ENCODE measurements at places on chromosomes 3 and 15. TPM values are rescaled to one million over a fixed set of nuclear protein-coding genes. Genes with fewer than 3 reads are reported as not detected.

DNA sequence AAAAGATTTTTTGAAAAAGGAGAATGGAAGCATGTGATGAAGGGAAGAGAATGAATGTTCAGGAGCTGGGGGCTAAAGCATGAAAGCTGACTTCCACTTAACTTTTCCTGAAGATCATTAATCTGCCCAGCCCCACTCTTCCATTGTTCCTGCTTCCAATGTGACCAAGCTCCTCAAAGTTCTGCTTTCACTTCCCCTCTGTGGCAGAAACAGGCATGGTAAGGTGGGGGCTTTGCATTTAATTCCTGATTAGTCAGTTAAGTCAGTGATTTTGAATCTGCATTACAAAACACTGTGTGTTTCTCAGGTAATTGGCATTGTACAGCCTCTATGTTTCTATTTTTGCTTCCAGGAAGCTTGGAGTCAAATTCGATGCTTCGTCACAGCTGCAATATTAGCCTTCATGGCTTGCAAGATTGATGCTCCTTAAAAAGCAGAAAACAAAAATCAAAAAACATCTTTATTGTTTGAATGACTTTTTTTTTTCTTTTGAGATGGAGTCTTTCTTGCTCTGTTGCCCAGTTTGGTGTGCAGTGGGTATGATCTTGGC, 7.3 kb upstream of the TM6SF1 start:
- H3K36me3 ChIP-seq = no peaks in the 10 kb centered on the region
- DNase-seq = no peak
- no peaks in the 10 kb centered on the region for H3K27me3 ChIP-seq
- no peak overlapping the region for H3K27ac ChIP-seq

GRCh38 chr3:104887069-104887468, 479.6 kb upstream of the ALCAM start:
- no peaks in the 10 kb centered on the region for H3K4me1 ChIP-seq
- DNase-seq = no peak
- H3K36me3 ChIP-seq = no peaks in the 10 kb centered on the region

LRRK1 gene
- total RNA-seq = 34.0 TPM

DNA sequence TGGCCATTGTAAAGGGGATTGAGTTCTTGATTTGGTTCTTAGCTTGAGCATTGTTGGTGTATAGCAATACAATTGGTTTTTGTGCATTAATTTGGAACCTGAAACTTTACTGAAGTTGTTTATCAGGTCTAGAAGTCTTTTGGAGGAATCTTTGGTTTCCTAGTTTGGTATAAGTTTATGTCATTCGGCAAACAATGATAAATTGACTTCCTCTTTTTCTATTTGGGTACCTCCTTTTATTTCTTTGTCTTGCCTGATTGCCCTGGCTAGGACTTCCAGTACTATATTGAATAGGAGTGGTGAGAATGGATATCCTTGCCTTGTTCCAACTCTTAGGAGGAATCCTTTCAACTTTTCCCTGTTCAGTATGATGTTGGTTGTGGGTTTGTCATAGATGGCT, 32.1 kb downstream of the SPESP1 start:
- H3K36me3 ChIP-seq = no peaks in the 10 kb centered on the region
- no peaks in the 10 kb centered on the region for H3K27me3 ChIP-seq
- no peak overlapping the region for H3K4me3 ChIP-seq
- H3K4me1 ChIP-seq = no peaks in the 10 kb centered on the region
- H3K27ac ChIP-seq = no peak overlapping the region
- DNase-seq = no peak

GRCh38 chr3:30471066-30471465, 135.3 kb upstream of the TGFBR2 start:
- no peaks in the 10 kb centered on the region for H3K36me3 ChIP-seq
- H3K27ac ChIP-seq = no peak overlapping the region

VGLL3 gene
- total RNA-seq = 49.8 TPM

- H3K36me3 ChIP-seq = no peaks in the 10 kb centered on the region
- DNase-seq = no peak
- H3K4me3 ChIP-seq = no peak overlapping the region
- no peaks in the 10 kb centered on the region for H3K27me3 ChIP-seq
Observed at GRCh38 chr3:32226875-32227500, 11.5 kb upstream of the CMTM8 start.

PAQR5 gene
- total RNA-seq = 1.9 TPM

ALG1L2 gene
- total RNA-seq = not detected

DNA sequence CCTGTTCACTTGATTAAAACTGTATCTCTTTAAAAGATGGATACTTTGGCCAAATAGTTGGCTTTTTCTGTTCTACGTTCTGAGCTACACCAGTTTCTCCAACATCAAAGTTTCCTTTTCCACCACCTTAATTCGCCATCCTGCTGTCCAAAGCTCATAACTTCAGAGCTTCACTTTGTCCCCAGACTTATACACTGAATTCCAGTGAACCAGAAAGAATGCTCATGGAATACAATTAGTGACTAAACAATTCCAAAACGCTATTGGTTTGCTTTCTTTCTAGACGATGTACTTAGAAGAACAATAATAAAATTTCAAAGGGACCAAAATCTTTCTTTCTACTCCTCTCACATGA, 23.2 kb downstream of the GPR15 start:
- H3K27me3 ChIP-seq = no peaks in the 10 kb centered on the region
- no peak for DNase-seq
- H3K36me3 ChIP-seq = no peaks in the 10 kb centered on the region
- H3K27ac ChIP-seq = no peak overlapping the region
- no peak overlapping the region for H3K4me3 ChIP-seq

DNA sequence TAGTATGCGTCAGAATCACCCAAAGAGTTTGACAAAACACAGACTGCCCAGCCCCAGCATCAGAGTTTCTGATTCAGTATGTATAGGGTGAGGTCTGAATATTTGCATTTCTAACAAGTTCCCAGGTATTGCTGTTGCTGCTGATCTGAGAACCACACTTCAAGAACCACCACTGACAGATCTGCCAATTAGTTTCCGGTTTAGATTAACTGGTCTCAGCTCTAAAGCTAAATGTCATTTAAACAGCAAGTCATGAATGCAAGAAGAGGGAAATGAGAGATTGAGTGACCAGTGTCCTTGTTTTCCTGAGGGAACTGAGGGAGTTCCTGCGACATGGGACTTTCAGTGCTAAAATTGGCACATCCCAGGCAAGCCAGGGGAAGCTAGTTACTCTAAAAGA, 305.0 kb downstream of the ZNF385D start:
- H3K27me3 ChIP-seq = no peaks in the 10 kb centered on the region
- peaks cover 2% of the 10 kb centered on the region for H3K4me1 ChIP-seq
- no peak overlapping the region for H3K27ac ChIP-seq
- no peaks in the 10 kb centered on the region for H3K36me3 ChIP-seq

GRCh38 chr3:148307443-148307843, 390.3 kb upstream of the AGTR1 start:
- no peak overlapping the region for H3K27ac ChIP-seq
- no peaks in the 10 kb centered on the region for H3K4me1 ChIP-seq
- DNase-seq = no peak
- H3K4me3 ChIP-seq = no peak overlapping the region

CAMK2N2 gene
- 0.36 TPM for total RNA-seq

DNA sequence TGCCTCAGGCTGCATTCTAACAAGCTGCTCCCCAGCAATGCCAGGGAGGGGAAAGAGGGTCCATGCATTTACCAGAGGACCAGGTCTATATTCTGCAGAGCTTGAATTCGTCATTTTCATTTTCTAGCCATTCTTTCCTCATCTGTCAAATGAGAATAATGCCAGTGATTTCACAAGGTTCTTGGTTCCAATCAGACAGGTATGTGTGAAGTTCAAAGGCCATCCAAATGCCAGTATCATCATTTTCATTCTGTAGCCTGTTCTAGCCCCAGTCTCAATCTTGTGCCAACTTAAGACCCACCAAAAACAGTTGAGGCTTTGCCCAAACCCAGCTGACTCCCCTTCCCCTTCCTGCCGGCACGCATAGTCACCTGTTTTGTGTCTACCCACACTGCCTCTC, 112.7 kb downstream of the IQSEC1 start:
- H3K4me3 ChIP-seq = no peak overlapping the region
- H3K36me3 ChIP-seq = no peaks in the 10 kb centered on the region
- H3K4me1 ChIP-seq = peaks cover 3% of the 10 kb centered on the region
- H3K27me3 ChIP-seq = no peaks in the 10 kb centered on the region
- no peak for DNase-seq
- H3K27ac ChIP-seq = peak overlapping the region; percentile 18

CLDN18 gene
- not detected for total RNA-seq

DNA sequence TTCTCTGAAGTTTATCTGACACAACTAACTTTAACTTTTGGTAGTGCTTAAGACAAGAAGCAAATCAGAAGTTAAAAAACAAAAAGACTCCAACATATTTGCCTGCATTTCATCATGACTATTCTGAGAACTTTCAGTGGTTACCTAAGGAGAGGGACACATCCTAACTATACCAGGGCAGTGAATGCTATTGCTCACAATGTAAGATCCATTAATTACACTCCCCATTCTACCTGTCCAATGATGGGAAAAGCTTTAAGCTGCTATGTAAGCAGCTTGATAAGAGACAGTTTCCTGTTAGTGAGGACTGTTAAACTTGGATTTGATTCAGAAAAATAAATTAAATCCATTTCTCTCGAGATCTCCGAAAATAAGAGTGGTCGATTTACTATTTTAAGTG, 37.5 kb downstream of the SERPINI1 start:
- H3K4me3 ChIP-seq = no peak overlapping the region
- H3K36me3 ChIP-seq = no peaks in the 10 kb centered on the region
- H3K27ac ChIP-seq = no peak overlapping the region

GRCh38 chr3:106299300-106300098, 430.7 kb upstream of the CBLB start:
- H3K4me1 ChIP-seq = no peaks in the 10 kb centered on the region
- H3K27ac ChIP-seq = no peak overlapping the region
- no peak overlapping the region for H3K4me3 ChIP-seq
- H3K27me3 ChIP-seq = no peaks in the 10 kb centered on the region
- DNase-seq = no peak

DNA sequence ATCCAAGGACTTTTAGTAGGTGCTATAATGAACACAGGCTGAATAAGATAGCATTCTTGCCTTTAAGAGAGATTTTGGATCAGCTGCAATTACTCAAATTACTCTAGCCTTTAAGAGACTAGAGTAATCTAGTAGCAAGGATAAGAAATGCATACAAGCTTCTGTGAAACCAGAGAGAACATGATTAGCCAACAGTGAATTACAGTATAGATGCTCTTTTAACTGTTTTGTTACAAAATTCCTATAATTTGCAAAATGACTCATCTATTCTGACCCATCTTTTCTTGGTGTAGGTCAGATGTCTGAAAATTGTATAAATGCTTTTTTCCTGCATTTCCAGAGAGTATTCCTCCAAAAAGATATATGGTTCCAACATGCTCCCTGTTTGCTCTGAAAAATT, 66.9 kb downstream of the CEP63 start:
- H3K4me1 ChIP-seq = no peaks in the 10 kb centered on the region
- no peak overlapping the region for H3K27ac ChIP-seq
- no peaks in the 10 kb centered on the region for H3K27me3 ChIP-seq
- no peak overlapping the region for H3K4me3 ChIP-seq
- H3K36me3 ChIP-seq = peaks cover 7% of the 10 kb centered on the region
- no peak for DNase-seq

DNA sequence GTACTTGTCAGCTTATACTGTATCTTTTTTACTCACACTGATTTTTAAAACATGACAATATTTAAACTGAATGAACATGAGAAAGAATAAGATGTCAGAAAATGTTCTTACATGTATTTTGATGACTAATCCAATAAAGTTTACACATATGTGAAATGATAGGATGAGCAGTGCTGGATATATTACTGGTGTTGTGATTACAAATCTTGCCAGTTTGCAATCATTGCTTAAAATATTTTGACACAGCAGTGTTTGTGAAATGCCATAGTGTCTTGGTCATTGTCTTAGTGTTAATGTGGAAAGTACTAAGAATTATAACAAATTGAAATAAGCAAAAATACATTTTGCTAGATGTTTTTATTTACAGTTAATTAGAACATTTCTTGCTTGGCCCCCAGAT, 118.7 kb upstream of the MLF1 start:
- H3K27me3 ChIP-seq = no peaks in the 10 kb centered on the region
- H3K4me1 ChIP-seq = no peaks in the 10 kb centered on the region
- no peaks in the 10 kb centered on the region for H3K36me3 ChIP-seq
- no peak overlapping the region for H3K4me3 ChIP-seq

GRCh38 chr3:61771976-61772375, 210.6 kb downstream of the PTPRG start:
- H3K36me3 ChIP-seq = no peaks in the 10 kb centered on the region
- H3K4me1 ChIP-seq = peaks cover 5% of the 10 kb centered on the region
- H3K27ac ChIP-seq = no peak overlapping the region
- H3K27me3 ChIP-seq = no peaks in the 10 kb centered on the region

DNA sequence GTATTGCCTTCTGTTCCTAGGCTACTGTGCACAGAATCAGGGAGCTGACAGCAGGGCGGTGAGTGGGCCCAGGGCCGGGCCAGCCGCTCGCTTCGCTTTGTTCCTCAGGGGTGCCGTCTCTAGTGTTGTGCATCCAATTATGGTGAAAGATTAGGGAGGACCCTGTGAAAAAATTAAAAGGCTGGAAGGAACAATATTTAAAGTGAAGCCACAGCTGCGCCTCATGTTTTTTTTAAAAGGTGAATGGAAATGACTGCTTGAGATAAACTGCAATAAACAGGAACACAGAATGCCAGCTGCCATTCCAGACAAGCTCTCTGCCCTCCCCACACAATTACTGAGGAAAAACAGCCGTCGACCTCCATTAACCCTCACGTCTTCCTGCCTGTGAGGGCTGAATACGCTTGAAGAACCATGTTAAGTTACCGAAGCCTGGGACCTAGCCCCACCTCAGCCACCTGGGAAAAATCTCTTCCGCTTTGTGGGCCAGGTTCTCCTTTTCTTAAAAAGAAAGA, 132.0 kb upstream of the IL12A start:
- H3K27ac ChIP-seq = no peak overlapping the region
- H3K4me3 ChIP-seq = no peak overlapping the region
- H3K27me3 ChIP-seq = no peaks in the 10 kb centered on the region
- no peaks in the 10 kb centered on the region for H3K36me3 ChIP-seq

PAK6 gene
- total RNA-seq = 0.81 TPM

CPLX3 gene
- not detected for total RNA-seq

DNA sequence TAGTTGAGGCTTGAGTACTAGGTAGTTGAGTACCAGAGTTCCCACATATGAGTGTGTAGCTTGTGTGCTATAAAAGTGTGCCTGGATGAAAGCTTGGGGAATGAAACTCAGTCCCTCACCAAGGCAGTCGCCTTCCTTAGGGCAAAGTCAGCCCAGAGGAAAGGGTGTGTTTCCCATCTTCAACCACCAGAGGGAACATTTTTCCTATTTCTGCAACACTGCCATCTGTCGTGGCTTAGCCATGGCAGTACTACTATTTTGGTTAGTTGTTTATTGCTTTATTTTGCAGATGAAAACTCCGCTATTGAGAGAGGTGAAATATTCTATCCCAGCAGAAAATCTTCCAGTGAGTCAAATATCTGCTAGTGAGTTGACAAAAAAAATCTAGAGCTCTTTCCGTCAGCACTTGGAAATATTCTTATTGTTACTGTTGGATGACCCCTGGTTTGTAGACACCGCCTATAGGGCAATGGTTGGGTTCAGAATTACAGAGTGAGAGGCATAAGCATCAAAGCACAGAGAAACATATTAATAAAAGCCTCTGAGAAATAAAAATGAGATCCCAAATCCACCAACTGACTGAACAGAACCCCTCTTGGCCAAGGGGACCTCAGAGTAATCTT, 239.9 kb downstream of the CPNE4 start:
- H3K4me3 ChIP-seq = no peak overlapping the region
- DNase-seq = no peak
- H3K36me3 ChIP-seq = no peaks in the 10 kb centered on the region
- no peak overlapping the region for H3K27ac ChIP-seq

All from aorta (tissue), 5 donors.